ENCODE measurements at places on chromosomes 2 and 18. TPM values are rescaled to one million over a fixed set of nuclear protein-coding genes. Genes with fewer than 3 reads are reported as not detected.

Gene MYO3B
- total RNA-seq = 0.35 TPM

Gene RGPD4
- total RNA-seq = not detected

Gene IWS1
- 66.4 TPM for total RNA-seq

Gene MIB1
- total RNA-seq = 64.3 TPM

Gene RELCH
- total RNA-seq = 18.0 TPM

Gene RAX
- total RNA-seq = not detected

Gene PLEKHA3
- total RNA-seq = 3.6 TPM

All from H7 (cell line).